Cerebellar nuclear complex (tissue), 1 donor: ENCODE measurements at places on chromosomes 2 and 18.

- DNase-seq = no peak
Observed at GRCh38 chr18:2681993-2682603, 26.6 kb downstream of the SMCHD1 start.

DNA sequence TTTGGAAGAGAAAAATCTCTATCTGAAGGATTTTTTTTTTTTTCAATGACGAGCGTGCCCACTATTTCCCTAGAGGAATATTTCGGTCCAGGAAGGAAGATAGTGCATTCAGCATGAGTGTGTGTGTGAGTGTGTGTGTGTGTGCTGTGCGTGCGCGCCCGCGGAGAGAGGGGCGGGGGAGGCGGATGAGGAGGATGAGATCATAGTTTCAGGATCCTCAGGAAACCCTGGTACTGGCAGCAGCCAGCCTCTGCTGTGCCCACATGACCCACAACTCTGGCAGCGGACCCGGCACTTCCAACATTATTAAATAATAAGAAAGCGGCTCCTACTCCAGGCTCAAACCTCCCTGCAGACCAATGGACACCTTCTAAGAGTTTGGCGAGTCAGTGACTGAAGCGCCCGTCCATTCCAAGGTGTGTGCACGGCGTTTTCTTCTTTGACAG lies 217.0 kb upstream of the DTNA start:
- DNase-seq = peak; percentile 61

DNA sequence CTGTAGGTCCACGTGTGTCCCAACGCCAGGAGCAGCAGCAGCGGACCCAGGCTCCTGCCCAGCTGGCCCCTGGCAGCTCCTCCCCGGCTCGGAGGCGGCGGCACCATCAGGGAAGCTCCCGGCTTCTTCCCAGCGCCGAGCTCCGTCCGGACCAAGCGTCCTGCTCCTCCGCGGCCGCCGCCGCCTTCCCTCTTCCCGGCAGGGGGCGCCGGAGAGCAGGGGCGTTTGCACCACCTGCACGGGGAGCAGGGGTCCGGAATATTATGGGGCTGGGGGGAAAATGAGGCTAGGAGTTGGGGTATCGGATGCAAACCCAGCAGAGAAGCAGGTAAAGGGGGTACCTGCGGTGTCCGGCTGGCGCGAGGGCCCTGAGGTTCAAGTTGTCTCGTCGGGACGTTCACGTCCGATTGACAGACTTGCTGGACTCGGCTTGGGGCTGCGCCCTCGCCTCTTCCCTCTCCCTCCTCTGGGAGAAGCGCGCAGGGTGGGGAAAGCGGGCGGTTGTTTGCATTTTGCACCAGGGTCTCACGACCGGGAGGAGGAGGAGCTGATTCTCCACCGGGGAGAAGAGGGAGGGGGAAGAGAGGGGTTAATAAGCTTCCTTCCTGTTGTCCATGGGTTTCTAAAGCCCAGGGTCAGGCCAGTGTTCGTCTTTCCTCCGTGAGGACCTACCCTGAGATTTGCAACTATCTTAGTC lies at the start of gene CCBE1:
Gene CCBE1, minus strand, starts transcription at position 188 of the 697 bp plus-strand sequence.
- DNase-seq = no peak

- DNase-seq = no peak
Observed at GRCh38 chr2:54306556-54306955, 50.5 kb upstream of the TSPYL6 start.

GRCh38 chr2:232628466-232629128 lies 4.8 kb upstream of the EFHD1 start:
- DNase-seq = no peak
